CD8-positive, alpha-beta memory T cell (primary cell): ENCODE measurements at places on chromosomes 1 and 21. TPM values are rescaled to one million over a fixed set of nuclear protein-coding genes. Genes with fewer than 3 reads are reported as not detected.

GRCh38 chr1:46611691-46612221 lies 4.9 kb downstream of the MOB3C start:
- H3K36me3 ChIP-seq, result peaks cover 14% of the 10 kb centered on the region
- no peaks in the 10 kb centered on the region for H3K27me3 ChIP-seq

DNA sequence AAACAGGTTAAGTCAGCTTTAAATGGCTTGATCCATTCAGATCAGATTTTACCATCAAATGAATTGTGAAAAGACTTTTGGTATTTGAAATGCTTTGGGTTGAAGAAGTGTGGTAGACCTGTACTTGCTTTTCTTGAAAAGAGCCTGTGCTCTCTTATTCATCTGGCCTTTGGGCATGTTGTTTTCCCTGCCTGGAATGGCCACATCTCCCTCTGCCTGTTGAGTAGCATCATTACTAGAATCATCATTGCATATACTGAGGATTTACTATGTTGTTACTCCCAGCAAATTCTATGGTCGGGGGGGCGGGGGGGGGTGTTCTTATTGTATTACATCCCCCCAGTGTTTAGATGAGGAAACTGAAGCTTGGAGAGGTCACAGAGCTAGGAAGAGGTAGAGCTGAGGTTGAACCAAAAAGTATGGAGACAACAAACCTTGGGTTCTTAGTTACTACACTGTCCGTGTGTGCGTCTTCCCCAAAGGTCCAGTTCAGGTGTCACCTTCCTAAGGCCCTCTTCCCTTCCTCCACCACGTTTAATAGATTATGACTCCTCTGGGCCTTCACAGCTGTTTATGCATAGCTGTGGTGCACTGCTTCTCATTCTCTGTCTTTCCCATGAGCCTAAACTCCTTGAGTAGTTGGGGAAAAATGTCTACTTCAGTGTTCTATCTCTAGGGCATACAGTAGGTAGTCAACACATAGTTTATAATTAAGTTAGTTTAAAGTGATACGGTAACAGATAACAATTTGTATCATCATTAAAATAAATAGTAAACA lies 246.4 kb upstream of the HOOK1 start:
- DNase-seq, result no peak
- no peaks in the 10 kb centered on the region for H3K36me3 ChIP-seq
- no peak overlapping the region for H3K4me3 ChIP-seq
- peaks cover 21% of the 10 kb centered on the region for H3K4me1 ChIP-seq

- no peak overlapping the region for H3K27ac ChIP-seq
- no peaks in the 10 kb centered on the region for H3K4me1 ChIP-seq
- no peak for DNase-seq
- H3K27me3 ChIP-seq, result no peaks in the 10 kb centered on the region
Observed at GRCh38 chr1:41427916-41428737, 56.4 kb downstream of the EDN2 start.

DNA sequence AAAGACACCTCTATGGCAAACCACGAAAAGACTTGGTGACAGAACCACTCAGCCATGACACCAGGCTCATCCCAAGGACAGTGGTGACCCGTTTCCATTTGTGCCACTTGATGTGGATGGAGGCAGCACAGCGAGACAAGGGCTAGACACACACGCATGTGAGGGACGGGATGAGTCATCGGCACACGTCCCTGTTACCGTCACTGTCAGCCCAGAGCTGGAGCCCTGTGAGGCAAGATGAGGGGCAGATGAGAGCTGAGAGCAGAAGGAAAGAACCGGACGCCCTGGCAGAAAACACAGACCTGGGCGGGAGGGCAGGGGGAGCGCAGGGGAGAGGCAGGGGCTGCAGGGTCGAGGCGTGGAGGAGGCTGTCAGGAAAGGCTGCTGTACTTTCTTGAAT lies 57.8 kb downstream of the SIK1 start:
- no peaks in the 10 kb centered on the region for H3K4me1 ChIP-seq
- no peak for DNase-seq
- H3K27me3 ChIP-seq, result no peaks in the 10 kb centered on the region
- no peak overlapping the region for H3K27ac ChIP-seq
- H3K36me3 ChIP-seq, result no peaks in the 10 kb centered on the region

- no peak for DNase-seq
- no peaks in the 10 kb centered on the region for H3K36me3 ChIP-seq
- H3K27ac ChIP-seq, result no peak overlapping the region
- no peak overlapping the region for H3K4me3 ChIP-seq
- peaks cover 89% of the 10 kb centered on the region for H3K4me1 ChIP-seq
Observed at GRCh38 chr21:34942911-34943310, 106.2 kb downstream of the RUNX1 start.

- no peak for DNase-seq
- no peaks in the 10 kb centered on the region for H3K27me3 ChIP-seq
- H3K4me1 ChIP-seq, result no peaks in the 10 kb centered on the region
- no peaks in the 10 kb centered on the region for H3K36me3 ChIP-seq
- H3K27ac ChIP-seq, result no peak overlapping the region
Observed at GRCh38 chr1:56229186-56229585, 350.2 kb downstream of the PLPP3 start.

GRCh38 chr1:193471981-193472380 lies 285.6 kb upstream of the B3GALT2 start:
- H3K4me3 ChIP-seq, result no peak overlapping the region
- H3K27me3 ChIP-seq, result no peaks in the 10 kb centered on the region
- DNase-seq, result no peak
- H3K36me3 ChIP-seq, result no peaks in the 10 kb centered on the region
- no peak overlapping the region for H3K27ac ChIP-seq
- H3K4me1 ChIP-seq, result peaks cover 11% of the 10 kb centered on the region

GRCh38 chr1:226210571-226211176 lies 12.8 kb upstream of the MIXL1 start:
- H3K4me3 ChIP-seq, result no peak overlapping the region
- no peak overlapping the region for H3K27ac ChIP-seq
- H3K27me3 ChIP-seq, result no peaks in the 10 kb centered on the region

MYBPHL gene
- polyA plus RNA-seq, result not detected

NHLH1 gene
- polyA plus RNA-seq, result not detected

CFAP126 gene
- polyA plus RNA-seq, result not detected
